ENCODE measurements at places on chromosomes 3 and 15.

DNA sequence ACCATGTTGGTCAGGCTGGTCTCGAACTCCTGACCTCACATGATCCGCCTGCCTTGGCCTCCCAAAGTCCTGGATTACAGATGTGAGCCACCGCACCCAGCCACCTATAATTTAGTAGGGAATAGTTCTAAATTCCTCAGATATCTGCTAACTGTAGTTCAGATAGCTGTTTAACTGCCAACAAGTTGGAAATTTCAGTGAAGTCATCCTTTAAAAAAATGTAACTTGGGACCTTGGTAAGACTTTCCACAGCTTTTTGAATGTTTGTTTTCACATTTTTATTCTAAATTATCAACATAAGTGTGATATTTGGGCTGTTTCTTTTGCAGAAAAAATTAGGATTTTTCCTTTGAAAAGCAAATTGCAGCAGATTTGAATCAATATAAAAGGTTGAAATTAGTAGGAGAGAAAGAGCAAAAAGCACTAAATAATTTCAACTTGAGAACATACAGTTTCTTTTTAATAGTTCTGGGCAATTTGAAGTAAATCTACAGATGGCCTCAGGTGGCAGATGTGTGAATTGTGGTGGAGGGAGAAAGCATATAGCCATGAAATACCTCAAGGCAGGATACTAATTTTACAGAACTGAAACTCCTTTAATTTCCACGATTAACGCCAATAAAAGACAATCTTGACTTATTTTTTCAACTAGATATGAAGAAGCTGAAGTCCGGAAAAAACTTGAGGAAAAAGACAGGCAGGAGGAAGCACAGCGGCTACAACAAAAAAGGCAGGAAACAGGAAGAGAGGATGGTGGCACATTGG, 34.3 kb downstream of the USP8 start:
- DNase-seq: no peak

DNA sequence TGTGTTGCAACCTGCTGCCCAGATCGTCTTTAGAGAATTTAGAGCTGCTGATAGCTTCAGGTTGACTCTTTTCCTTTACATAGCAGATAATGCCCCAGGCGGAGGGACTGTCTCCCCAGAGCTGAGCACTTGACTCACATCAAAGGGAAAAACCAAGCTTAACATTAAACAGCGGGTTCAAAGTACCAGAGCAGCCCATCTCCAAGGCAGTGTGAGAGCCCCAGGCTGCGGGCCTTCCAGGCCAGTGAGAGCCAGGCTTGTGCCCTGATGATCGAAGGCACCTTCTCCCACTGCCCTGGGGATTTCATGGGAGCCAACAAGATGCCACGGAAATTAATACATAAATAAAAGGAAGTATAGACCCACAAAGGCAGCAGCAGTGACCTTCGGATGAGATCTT, 275.6 kb downstream of the XXYLT1 start:
- DNase-seq: no peak

DNA sequence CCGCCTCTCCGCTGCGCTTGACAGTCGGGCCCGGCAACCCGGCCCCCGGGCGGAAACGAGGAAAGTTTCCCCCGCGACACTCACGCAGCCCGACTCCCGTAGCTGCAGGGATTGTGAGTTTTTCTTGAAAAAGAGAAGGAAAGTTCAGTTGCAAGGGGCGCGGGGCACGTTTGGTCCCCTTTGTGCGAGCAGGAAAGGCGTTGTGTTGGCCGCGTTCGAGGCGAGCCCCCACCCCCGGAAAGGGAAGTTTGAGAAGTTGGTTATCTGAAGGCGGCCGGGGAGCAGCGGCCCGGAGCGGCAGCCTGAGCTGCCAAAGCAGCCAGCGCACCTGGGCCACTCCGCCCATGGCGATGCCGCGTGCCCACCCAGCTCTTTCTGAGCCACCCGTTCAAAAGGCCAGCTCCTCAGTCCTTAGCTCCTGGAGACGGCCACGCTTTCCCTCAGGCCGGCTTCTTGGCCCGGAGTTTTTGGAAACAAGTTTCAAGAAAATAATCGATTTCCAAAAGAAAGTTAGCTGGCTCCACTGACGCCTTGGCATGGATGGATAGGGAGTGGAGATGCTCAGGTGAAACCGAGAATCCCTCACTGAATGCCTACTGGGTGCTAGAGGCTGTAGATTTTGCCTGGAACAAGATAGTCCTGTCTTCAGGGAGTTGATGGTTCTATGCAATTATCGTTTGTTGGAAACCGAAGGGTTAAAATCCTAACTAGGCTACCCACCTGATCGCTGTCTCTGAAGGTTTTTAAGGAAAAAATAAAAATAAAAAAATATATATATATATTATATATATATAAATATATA, 832 bp downstream of the TGFBR2 start:
- DNase-seq: peak; percentile 53

- DNase-seq: no peak
Observed at GRCh38 chr15:66570327-66570726, 4.5 kb upstream of the LCTL start.

DNA sequence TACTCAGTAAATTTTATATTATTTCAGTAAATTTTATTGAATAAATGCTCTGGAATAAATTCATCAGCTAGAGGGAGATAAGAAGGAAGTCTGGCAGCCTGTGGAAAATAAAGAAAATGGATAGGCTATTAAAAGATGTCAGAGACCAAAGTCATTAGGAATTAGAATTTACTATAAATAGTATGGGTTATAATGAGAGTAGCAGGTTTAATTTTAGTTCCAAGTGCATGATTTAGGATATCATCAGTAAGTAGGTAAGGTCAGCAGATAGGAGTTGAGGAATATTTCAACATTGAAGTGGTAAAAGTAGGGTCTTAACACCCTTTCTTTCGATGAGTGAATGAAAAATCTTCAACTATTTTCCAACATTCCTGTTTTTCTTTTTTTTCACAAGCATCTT, 64.6 kb downstream of the SNRPN start:
- no peak for DNase-seq

GRCh38 chr3:7684182-7684715, 817.4 kb upstream of the LMCD1 start:
- DNase-seq: no peak

DNA sequence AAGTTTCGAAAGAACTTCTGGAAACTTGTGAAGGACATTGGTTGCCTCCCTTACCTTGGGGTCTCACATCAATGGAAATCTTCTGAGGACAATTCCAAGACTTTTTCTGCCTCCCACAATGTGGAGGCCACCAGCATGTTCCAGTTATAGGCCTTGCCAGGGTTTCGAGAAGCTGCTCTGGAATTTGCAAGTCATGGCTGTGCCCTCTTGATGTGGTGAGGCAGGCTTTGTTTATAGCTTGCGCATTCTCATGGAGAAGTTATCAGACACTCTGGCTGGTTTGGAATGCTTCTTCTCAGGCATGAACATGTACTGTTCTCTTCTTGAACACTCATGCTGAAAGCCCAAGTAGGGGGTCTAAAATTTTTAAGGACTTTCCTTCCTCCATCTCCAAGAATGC, 4.1 kb downstream of the CXCR6 start:
- DNase-seq: peak; percentile 61
